ENCODE measurements at places on chromosomes 7 and 10.

DNA sequence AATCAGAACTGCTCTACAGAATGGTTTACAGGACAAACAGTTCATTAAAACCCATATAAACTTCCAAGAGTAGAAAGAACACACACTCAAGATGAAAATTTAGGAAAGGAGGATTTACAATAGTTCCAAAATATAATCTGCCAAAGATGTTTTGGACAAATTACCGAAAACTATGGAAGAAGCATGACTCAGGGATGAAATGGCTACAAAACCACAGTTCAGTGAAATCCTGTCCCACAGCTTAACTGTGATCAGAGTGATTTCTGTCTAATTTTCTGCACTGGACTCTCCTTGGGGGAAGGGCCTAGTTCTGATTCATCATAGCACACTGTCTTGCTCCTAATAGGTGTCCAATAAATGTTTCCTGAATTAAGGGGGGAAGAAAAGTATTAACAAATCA is 82.2 kb downstream of the HIPK2 start:
- no peak for DNase-seq

- DNase-seq, result no peak
These were observed 80.0 kb downstream of the NRCAM start for GRCh38 chr7:108376206-108376605.

- DNase-seq, result no peak
These were observed 51.0 kb downstream of the MLLT10 start for GRCh38 chr10:21584834-21585530.

GRCh38 chr7:155073922-155074321 is 3.8 kb downstream of the HTR5A start:
- DNase-seq, result no peak

DNA sequence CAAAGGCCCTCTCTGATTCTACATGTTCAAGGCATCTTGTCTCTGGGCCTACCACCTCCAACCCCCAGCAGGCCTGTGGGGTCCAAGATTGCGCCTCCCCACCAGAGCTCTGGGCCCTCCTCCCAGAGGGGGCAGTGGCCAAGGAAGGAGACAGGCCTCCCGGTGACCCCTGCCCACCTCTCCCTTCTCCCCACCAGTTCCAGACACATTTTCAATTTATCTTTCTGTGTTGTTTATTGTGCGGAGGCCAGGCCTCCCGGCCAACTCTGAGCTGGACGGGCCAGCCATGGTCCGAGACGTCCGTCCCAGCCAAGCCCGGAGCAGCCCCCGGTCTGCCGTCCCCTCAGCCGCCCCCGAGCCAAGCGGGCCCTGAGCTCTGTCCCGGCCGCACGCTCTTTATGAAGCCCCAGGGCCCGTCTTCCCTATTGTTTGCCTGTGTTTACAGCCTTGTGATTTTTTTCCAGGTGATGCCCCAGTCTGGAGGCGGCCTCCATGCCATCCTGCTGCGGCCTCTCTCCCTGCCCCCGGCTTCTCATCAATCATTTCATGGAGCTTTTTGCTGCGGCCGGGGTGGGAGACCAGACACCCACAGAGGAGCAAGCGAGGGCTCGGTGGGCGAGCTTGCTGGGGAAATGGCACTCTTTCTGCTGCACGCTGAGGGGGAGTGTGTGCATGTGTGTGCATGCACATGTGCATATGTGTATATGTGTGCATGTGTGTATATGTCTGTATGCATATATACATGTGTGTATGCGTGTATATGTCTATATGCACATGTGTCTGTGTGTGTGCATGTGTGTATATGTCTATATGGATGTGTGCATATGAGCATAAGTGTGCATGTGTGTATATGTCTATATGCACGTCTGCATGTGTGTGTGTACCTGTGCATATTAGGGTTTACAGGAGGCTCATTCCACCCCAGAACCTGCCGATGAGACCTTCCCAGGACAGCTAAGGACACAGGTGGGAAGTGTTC is 52.7 kb upstream of the ELN start:
- no peak for DNase-seq

- no peak for DNase-seq
These were observed 19.7 kb downstream of the AQP1 start for GRCh38 chr7:30931161-30931928.

- no peak for DNase-seq
These were observed 7.1 kb upstream of the EMX2 start for GRCh38 chr10:117535298-117536071.

DNA sequence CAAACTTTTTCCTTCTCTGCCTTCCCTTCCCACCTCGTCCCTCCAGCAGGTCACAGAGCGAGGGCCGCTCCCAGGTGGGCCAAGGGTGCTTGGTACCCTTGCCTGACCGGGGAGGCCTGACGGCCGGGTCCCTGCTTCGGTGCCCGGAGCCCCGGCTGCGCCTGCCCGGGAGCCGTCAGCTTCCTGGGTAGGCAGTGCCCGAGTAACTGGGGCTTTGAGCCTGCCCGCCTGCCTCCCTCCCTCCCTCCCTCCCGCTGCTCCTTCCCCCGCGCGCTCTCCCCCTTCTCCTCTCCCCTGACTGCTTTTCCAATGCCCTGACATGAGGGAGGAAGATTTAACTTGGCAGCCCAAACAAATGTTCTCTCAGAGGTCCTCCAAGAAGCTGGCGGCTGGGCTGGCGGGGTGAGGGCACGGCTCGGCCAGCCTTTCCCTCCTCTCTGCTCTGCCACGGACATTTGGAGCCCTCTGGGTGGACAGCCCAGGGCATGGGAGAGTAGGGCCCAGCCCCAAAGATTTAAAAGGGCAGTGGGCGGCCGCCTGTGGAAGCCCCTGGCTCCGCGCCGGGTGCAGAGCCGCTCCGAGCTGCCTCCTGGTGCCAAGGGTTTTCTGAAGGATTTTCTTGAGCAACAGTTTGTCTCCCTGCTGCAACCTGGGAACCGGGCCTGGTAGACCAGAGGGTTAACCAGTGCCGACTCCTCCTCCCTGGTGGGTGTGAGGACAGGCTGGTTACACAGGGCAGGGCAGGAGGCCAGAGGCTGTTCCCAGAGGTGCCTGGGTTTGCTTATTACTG is 2.0 kb downstream of the ZMIZ1 start:
- DNase-seq, result peak; percentile 78

- DNase-seq, result no peak
These were observed 30.3 kb downstream of the ADCYAP1R1 start for GRCh38 chr7:31082447-31082846.

DNA sequence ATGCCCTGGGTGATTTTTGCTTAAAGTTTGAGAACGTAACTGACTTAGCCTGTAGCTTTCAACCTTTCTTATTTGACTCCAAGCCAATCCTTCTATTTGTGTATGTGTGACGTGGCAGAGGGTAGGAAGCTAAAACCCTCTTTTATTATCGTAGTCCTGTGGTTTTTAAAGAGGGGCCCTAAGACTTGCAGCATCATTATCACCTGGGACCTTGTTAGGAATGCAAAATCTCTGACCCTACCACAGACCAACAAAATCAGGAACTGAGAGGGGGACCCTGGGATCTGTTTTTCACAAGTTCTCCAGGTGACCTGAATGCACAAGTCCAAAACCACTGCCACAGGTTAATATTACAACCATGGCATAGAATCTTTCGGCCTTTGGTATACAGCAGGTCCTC is 80.1 kb downstream of the OSBPL3 start:
- DNase-seq, result no peak

- no peak for DNase-seq
These were observed 44.3 kb downstream of the OGDH start for GRCh38 chr7:44650772-44651171.

DNA sequence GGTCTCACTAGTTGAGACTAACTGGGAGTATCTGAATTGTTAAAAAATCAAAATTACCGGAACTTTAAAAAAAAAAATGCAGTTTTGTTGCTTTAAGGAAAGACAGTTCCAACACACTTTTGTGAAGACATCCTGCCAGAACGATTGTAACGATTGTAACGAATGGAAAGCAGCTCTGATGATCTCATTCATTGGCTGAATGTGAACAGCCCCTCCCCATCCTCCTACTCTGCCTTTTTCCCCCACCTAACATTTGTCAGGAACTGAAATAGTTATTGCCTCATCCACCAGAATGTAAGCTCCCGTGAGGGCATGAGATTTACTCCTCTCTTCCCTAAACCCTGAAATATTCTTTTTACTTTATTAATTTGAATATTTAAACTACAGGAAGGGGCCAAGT is 23.1 kb upstream of the ZC3HAV1L start:
- no peak for DNase-seq

DNA sequence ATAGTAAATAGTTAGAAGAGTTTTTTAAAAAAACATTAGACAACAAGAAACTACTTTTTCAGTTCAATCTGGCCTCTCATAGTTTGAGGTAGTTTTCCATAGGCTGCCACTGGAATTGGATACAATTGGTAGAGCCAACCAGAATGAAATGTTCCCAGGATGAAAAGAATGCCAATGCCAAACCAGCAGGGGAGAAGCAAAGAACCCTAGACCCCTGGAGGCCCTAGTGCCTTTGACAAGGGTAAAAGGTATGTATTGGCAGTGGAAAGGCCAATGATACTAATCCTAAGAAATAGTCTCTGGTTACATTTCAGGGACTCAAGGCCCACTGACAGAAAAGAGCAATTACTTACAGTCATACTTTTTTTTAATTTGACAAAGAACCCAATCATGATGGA is 77.4 kb upstream of the SEM1 start:
- no peak for DNase-seq

GRCh38 chr7:22718911-22719420 is 8.0 kb upstream of the IL6 start:
- DNase-seq, result no peak

GRCh38 chr10:9038146-9038714 is 983.7 kb downstream of the GATA3 start:
- no peak for DNase-seq

GRCh38 chr10:69088801-69089501 is 1.0 kb downstream of the SRGN start:
- DNase-seq, result peak; percentile 79

- DNase-seq, result no peak
These were observed 86.6 kb upstream of the PDK4 start for GRCh38 chr7:95682913-95683312.

DNA sequence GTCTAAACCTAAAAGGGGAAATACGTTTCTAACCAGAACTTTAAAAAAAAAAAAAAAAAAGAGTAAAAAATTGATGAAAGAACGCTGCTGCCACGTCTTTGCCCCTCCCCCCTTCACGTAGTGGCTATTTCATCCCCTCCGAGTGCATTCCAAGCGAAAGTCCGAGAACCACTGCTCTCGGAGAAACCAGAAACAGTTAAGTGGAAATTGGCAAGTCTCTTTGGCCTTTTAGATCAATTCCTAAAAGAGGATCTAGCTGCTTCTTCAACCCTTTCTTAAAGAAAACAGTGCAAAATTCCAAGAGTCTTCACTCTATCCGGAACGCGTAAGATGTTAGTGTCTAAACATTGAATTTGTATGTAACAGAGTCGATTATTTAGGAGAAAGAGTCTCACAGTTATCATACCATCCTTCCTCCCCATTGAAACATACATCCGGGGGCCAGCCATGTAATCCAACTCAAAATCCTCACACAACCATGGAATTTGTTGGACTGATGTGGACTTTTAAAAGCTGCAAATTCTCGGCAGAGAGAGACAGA is 1.1 kb downstream of the P4HA1 start:
- DNase-seq, result peak; percentile 51

DNA sequence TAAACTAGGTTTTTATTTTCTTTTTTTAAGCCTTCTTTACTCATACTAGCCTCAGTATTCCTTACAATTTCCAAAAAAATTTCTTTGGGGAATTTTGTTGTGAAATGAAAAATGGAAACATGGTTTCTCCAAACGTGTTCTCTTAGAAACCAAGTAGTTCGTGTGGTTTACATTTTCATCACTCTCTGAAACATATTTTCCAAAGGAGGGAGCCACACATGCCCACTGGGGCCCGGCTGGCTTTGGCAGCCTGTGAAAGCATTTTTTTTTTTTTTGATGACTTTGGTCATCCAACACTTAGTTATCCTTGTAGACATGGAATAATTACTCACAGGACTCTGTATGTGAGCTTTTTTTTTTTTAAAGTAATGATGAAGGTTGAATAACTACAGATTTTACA is 169.6 kb downstream of the C7orf25 start:
- DNase-seq, result no peak

DNA sequence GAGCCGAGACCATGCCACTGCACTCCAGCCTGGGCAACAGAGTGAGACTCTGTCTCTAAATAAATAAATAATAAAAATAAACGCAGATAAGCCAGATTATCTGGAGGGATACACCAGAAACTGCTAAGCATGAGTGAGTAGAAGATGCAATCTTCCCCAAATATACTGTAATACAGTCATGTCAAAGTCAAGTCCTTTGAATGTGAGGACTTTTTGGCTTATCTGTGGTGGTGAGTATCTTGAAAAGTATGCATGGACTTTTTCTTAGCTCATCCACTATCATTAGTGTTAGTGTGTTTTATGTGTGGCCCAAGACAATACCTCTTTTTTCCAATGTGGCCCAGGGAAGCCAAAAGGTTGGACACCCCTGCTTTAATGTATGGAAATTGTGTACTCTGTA is 44.7 kb upstream of the PITRM1 start:
- DNase-seq, result no peak

DNA sequence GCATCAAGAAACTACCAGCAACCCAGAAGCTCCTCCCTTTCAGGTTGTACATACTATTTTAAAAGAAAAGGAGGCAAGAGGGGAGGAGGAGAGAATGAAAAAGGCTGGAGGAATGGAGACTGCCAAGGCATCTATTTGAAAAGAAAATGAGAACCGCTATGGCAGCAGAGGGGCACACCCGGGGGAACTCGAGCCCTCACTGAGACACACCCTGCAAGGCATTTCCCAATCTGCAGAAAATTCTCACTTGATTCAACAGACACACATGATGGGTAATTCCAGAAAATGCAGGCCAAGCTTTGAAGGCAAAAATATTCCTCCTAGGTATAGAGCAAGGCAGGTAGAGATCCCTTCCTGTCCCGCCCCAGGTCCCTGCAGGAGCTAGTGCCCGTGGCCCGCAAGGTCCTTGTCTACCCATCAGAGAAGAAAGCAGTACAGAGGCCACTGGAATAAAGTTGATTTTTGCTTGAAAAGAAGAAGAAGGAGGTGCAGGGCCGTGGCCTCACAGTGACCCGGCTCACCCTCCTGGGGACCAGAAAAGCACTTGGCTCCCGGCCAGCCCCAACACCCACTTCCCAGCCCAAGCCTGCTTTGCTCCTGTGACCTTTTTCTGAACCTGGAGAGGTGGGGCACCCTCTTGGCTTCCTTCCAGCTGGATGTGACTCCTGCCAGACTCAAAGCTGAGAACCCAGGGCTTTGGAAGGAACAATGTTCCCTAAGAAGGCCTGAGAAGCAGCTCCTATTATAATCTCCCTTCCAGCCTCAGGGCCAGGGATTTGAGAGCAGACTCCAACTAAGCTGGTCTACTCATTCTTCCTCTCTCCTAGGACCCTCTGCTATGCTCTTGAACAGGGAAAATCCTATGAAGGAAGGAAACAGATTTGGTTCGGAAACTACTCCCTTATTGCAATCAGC is 6.2 kb upstream of the PIK3CG start:
- DNase-seq, result no peak

GRCh38 chr7:80453699-80454340 is 58.0 kb downstream of the GNAT3 start:
- peak; percentile 18 for DNase-seq
